Left cardiac atrium (tissue), 4 donors: ENCODE measurements at places on chromosomes 4 and X.

DNA sequence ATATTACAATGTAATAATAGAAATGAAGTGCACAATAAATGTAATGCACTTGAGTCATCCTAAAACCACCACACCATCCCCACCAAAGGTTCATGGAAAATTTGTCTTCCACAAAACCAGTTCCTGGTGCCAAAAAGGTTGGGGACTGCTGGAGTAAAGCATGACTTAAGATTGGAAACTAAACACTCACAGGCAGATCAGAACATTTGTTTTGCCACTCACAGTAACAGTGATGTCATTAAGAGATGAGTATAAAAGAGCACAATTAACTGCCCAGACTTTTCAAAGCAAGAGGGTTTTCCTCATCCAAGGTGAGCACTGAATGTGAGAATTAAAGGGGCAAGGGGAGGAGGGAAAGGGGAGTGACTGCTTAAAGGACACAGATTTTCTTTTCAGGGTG, 35.6 kb downstream of the MAP7D3 start:
- DNase-seq = no peak

DNA sequence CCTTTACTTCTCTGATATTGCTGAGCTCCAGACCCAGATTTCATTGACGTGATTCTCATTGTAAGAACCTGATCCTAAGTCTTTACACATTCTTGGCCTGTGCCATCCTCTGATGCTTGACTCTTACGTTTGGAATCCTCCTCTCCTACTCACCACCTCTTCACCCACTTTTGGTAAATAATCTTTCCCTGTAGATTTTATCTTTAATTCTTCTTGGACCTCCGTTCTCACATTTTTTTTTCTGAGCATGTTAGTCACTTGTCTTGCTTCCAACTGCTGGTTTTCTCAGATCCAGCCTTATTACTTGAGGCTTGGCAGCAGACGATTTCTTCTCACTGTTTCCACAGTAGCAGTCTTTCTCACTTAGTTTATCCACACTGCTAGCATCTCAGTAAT, 12.4 kb upstream of the SH3RF1 start:
- no peak for DNase-seq

- no peak for DNase-seq
Observed at GRCh38 chr4:155734065-155734464, 24.8 kb upstream of the GUCY1B1 start.

GRCh38 chr4:169174247-169174646, 96.5 kb downstream of the SH3RF1 start:
- DNase-seq = no peak

DNA sequence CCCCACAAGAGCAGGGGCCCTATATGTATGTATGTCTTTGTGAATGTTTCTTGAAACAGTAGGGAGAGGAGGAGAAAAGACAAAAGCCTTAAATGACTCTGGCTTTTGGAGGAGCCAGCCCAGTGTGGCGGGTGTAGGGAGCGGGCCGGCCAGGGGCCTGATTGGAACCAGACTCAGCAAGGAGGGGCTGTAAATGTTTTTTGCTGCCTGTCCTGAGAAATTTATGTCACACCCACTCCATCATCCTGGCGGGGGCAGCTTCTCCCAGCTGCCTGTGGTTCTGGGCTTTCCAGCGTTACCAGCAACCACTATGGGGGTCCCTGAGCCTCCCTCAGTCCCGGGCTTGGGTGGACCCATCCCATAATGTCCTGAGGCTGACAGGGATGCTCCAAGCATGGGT, 130.8 kb downstream of the PJA1 start:
- no peak for DNase-seq

DNA sequence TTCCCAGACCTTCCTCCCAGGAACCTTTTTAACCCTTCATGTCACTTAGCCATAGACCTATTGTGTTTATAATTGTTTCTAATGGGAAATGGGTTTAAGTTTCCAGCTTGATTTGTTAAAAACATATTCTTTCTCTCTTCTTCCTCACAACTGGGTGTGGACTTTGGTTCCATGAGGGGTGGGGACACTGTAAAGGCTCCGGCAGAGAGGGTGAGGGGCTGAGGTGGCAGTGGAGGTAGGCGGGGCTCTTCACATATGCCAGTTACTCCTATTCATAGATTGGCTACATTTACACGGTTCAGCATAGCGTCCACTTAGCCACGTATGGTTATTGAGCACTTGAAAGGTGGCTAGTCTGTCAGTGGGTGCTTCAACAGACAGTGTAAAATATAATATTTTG, 7.8 kb downstream of the INTS6L start:
- no peak for DNase-seq

GRCh38 chrX:153526042-153526441, 8.6 kb downstream of the ATP2B3 start:
- no peak for DNase-seq

- DNase-seq = no peak
Observed at GRCh38 chr4:64464581-64464980, 55.3 kb upstream of the TECRL start.

DNA sequence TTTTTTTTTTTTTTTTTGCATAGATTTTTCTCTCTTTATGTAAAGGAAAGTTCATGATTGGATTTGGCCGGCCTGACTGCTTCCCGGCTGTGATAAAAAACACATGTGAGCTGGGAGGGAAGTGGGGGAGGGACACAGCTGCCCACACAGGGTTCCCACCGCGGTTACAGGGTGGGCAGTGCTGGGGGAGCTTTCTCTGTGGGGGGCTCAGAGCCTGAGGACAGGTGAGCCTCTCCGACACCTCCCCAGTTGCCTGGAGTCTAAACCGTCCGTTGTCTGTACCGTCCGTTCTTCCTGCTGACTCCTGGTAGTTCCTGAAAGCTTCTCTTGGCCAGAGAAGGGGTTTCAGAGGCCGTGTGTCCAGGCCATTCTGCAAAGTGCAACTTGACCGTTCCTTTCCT, 21.8 kb downstream of the SHOX start:
- no peak for DNase-seq

- no peak for DNase-seq
Observed at GRCh38 chr4:88820698-88821415, 123.2 kb upstream of the NAP1L5 start.

GRCh38 chr4:114284629-114285028, 305.2 kb upstream of the ARSJ start:
- DNase-seq = no peak

DNA sequence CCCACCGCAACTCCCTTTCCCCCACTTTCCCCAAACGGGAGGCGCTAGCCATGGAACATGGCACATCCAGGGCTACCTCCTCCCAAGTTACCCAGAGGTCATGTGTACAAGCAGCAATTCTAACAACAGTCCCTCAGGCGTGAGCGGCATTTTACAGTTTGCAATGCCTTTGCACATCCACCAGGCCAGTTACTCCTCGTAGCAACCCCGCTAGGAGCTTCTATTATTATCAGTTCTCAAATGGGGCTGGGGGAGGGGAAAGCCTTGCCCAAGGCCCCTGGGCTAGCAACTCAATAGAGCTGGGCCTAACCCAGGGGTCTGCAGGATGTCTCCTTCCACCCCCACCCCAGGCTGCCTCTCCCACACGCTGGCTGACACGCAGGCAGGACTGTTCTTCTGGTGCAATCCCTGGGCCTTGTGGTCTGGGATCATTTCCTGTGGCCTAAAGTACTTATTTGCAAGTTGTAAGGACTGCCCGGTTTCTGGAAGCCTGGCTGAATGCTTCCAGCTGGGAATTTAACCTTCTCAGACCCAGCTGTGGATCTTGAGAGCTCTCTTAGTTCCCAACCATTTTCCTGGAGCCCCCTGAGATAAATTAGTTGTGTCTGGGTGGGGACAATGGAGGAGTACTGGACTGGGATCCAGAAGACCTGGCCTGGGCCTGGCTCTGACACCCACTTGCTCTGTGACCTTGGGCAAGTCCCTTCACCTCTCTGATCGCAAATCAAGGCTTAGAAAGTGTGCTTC, 27.7 kb downstream of the PJA1 start:
- no peak for DNase-seq

GRCh38 chr4:52576326-52576725, 82.8 kb downstream of the USP46 start:
- DNase-seq = no peak

- no peak for DNase-seq
Observed at GRCh38 chr4:1480720-1481119, 74.5 kb upstream of the NKX1-1 start.

DNA sequence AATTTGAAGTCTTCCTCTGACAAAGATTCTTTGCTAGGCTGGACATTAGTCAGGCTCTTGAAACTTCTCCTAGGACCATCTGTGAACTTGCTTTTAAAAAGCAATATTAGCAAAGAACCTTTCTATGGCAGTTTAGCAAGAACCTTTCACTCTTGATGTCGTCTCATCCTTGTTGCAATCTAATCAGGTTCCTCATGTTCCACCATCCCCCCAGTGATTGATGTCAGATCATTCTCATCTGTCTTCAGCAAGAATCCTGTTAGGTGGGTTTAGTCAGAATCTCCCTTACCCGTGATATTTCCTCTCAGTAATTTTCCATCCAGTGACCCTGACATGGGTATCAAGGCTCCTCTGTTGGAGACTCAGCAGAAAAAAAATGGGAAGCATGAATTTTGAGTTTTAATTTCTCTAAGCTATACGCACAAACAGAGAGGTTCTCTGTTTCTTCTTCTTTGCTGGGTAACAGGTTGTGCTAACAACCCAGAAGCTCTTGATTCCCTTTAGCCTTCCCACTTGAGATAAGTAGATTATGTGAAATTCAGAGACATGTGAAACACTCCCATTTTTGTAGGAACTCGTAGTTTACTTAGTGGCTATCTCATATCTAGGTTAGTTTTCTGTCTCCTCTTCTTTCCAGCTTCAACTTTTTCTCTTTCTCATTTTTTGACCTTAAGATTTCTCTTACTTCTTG, 507.4 kb downstream of the C4orf33 start:
- no peak for DNase-seq

GRCh38 chr4:46922205-46922604, 13.2 kb upstream of the COX7B2 start:
- DNase-seq = no peak

DNA sequence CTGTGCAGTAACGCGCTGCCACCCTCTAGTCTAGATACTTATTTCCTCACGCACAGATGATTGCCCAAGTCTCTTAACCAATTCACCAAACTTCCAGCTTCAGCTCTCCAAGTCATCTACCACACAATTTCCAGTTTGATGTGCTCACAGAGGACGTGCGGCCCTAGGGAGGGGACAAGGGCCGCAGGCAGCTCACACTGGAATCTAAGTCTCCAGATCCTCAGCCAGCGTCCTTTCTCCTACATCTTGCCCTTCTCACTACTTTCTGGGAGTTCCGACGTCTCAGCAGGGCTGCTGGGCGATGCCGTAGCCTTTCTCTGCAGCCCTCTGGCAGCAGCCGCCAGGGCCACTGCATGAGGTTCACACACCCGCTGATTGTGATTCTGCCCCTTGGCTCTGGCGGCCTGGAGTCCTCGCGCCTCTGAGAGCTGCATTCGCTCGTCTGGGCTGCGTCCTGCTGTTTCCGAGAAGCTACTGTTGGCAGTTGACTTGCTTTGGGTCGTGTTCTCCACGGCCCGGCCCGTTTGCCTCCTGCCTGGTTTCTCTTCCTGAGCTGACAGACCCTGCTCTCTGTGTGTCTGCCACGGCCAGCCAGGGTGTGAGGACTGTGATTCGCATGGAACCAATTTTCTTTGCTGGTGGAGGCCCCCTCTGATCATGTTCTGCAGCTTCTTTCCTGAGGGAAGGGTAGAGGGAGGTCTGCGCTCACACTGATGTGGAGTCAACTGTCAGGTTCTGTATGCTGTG, 14.1 kb upstream of the TMEM131L start:
- DNase-seq = peak; percentile 34

DNA sequence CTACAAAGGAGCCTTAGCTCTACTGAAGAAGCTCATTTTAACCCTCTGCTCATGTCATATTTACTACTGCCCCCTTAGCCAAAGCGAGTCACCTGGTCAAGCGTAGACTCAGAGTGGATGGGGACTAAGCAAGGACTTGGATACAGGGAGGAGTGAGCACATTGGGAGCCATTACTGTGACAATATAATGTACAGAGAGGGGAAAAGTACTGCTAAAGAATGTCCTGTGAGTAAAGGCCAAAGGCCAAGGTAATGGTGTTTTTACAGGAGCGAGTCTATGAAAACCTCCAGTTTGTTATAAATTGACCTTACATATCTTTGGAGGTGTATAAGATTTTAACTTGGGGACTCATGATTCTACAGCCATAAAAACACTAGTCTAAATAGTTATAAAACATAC, 10.6 kb upstream of the GK start:
- DNase-seq = no peak

DNA sequence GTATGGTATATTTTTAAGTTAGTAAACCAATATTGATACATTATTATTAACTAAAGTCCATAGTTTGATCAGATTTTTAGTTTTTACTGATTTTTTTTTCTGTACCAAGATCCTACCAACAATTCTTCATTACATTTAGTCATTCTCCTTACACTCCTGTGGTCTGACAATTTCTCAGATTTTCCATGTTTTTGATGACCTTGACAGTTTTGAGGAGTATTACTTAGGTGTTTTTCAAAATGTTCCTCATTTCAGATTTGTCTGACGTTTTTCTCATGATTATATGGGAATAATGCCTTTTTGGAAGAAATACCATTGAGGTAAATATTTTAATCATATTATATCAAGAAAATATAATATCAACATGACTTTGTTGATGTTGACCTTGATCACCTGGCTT, 423.8 kb downstream of the PPP4R3C start:
- no peak for DNase-seq

- no peak for DNase-seq
Observed at GRCh38 chrX:9746148-9746888, 19.3 kb downstream of the GPR143 start.

GRCh38 chr4:176238157-176238610, 30.8 kb downstream of the ASB5 start:
- no peak for DNase-seq

DNA sequence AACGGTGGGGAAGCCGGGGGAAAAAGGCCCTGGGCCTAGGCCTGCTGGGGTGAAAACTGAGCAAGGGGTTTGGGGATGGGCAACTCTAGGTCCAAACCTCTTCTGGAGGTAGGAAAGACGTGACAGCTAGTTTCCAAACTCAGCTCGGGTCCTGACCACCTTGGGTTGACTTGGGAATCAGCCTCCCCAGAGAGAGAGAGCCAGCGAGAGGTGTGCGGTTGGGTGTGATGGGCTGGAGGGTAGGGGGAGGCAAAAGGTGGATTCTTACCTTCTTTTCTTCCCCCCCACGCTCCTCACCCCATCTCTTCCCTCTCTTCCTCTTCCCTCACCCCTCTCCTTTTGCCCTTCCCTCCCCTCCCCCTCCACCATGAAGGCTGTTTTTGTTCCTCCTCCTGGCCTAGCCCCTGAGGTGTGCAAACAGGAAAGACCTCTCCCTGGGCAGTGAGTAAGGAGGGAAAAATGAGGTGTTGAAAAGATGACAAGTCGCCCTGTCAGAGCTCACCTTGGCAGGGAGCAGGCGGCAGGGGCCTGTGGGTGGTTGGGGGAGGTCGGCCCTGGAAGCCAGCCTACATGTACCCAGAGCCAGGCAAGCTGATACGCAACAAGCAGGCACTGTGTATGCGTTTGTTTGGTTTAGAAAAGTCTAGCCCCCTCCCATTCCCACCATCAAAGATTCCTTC, 14.8 kb downstream of the PJA1 start:
- DNase-seq = no peak

DNA sequence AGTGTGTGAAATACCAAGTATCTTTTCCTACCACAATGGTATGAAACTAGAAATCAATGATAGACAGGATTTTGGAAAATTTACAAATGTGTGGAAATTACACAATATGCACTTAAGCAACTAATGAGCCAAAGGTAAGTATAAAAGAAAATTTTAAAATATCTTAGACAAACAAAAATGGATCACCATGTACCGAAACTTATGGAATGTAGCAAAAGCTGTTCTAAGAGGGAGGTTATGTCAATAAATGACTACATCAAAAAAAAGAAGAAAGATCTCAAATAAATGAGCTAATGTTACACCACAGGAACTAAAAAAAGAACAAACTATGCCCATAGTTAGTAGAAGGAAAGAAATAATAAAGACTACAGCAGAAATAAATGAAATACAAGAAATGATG, 1084.1 kb downstream of the TECRL start:
- DNase-seq = no peak
